ENCODE measurements at places on chromosomes 12 and 14.

DNA sequence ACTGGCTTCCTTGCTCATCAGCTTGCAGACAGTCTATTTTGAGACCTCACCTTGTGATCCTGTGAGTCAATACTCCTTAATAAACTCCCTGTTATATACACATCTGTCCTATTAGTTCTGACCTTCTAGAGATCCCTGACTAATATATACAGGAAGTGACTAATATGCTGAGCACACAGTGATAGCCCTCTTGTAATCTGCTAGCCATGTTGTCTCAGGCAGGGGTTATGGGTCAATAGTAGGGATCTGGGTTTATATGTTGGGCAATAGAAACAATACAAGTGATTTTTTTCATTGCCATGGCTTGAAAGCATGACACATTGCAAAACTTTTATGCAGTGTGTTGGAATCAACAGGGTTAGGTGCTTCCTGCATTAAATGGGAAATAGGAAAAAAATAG, 562.2 kb downstream of the GALC start:
- no peak for DNase-seq

DNA sequence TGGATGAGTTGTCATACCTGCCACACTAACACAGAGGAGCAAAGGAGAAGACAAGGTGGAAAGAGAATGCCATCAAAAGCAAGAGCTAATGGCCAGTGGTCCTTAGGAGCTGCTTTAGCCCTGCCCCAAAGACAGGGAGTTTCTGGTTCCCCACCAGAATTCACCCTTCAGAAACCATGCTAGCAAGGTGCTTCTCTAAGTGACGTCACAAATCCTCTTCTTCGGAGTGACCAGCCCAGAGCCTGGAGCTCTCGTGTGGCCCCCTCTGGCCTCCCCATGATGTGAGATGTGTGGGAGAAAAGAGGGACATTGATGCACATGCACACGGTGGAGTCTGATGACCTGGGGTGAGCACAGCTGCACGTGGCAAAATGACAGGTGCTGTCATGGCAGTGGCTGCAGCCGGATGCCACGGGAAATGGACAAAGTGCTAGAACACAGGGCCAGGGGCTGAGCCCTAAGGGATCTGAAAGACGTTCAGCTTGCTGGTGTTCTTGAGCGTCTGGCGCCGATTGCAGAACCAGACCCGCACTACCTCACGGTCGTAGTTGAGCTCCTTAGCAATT, 16.9 kb upstream of the TFCP2 start:
- no peak for DNase-seq

DNA sequence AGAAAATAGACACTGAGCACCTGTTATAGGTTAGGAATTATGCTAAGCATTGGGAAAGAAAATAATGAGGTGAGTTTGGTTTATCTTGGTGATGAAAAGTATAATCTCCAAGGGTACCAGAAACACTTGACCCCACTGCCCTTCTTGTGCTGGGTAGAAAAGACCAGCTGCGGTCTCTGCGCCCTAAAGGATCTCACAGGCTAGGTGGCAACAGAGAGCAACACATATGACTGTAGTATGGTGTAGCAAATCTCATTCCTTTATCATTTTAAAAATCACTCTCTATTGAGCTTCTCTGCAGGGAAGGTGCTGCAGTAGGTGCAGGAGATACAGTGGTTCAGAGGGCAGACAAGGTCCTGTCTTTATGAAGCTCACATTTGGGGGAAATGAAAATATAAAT, 26.1 kb downstream of the NRXN3 start:
- no peak for DNase-seq

DNA sequence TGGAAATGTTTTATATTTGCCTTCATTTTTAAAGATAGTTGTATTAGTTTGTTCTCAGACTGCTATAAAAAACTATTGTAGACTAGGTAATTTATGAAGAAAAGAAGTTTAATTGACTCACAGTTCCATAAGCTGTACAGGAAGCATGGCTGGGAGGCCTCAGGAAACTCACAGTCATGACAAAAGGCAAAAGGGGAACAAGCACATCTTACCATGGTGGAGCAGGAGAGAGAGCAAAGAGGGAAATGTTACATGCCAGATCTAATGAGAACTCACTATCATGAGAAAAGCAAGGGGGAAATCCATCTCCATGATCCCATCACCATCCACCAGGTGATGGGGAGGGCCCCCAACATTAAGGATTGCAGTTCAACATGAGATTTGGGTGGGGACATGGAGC, 35.5 kb upstream of the UNC79 start:
- DNase-seq, result no peak

DNA sequence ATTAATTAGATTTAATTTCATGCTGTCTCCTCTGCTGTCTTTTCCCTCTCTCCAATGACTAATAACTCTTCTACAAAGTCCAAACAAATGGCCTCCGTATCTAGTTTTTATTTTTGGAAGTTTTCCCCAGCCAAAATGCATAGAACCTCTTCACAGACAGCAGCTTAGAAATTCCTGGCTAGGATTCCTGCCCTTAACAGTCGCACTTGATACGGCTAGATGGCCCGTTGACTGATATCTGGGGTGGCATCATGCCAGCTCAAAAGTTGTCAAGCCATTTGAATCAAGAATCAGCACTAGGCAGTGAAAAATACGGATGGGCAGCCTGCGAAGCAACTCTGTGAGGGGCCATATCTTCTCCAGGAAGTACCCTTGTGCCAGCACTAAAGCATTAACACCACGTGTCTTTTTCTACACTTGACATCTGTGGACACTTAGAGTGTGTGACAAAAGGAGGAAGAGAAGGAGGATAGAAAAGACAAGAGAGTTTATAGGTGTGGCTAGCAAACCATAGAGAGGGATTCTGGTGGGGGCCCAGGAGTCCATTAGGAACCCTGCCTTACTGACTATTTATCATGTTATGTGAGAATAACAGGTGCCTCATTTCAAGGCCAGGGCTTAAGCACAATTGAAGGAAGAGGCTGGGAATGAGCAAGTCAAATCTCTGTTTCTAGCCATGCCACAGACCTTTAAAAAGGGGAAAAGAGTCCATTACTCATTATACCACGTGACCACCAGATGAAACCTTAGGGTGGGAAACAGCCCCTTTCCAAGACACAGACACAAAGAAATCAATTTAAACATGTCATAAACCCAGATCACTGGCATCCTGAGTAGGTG, 39.2 kb upstream of the KRR1 start:
- DNase-seq, result no peak

GRCh38 chr14:34228650-34228976, 233.4 kb downstream of the SPTSSA start:
- DNase-seq, result no peak

- DNase-seq, result no peak
Measured at GRCh38 chr14:94157197-94157596, 16.9 kb upstream of the PPP4R4 start.

DNA sequence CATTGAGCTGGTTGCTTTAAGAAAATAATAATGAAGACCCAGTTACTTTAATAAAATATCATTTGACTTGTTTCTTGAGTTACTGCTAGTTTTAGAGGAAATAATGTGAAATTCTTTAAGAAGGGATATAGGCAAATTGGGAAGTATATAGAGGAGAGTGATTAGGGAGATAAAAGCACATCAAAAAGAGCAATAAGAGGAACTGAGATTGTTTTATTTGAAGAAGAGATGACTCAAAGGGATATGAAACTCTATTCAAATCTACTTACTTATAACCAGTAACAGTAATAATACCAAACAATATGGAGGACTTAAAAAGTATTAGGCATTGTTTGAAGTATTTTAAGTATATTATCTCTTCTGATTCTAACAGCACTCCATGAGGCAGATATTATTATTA, 37.1 kb downstream of the LRRK2 start:
- no peak for DNase-seq

DNA sequence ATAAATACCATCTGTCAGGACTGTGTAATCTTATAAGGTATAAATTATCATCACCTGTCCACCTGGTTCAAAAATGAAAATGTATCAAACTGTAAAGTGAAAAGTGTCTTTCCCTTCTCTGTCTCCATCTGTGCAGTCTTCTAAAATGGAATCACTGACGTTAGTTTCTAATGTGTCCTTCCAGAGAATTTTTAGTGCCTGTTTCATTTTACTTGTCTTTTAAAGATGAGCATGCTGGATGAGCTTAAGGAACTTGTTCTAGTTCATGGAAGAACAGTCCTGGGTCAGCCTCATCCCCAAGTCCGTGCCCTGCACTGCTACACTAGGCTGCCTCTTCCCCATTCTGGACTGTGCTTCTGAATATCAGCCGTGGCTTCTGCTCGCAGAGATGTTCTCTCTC, 5.4 kb upstream of the NT5DC3 start:
- no peak for DNase-seq

GRCh38 chr14:36818794-36819384, 157.2 kb downstream of the PAX9 start:
- no peak for DNase-seq

Data from stimulated activated CD4-positive, alpha-beta T cell treated with anti-CD3 and anti-CD28 coated beads, Interleukin-1b, Interleukin-23, amount 100 ng/mL, for 4 hours (primary cell).